Right renal pelvis (tissue), 4 donors: ENCODE measurements at places on chromosomes 3 and 15.

GRCh38 chr15:40182358-40183029 is 21.6 kb downstream of the BUB1B start:
- no peak for DNase-seq

DNA sequence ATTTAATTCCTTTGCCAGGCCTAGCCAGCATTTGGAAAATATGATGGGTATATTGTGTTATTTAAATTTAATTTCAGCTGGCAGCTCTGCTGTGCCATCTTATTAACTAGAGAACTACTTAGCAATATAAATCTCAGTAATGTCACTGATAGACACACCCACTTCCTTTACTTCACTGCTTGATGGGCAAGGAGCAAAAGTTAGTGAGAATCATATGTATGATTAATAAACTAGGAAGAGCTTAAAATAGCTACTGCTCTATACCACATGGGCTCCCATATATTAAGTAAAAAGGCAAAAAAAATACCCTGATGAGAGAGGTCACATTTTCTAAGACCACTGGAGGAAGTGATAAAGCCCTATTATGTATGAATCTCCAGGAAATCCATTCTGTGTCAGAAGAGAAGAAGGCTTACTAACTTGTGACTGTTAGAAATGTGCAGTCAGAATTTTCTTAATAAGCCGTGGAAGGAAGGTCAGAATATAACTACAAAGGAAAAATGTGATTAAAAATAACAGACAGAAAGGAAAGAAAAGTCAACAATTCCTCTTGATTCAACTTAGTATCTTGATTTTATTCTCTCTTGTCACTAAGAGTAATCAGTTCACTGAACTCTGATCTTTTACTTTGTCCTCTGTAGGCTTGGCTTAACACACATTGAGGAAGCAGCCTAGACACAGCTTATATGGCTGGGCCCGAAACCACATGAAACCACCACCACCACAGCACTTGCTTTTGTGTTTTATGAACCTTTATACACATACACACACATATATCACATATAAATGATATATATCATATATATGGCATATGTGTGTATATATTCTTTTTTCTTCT is 1233.9 kb upstream of the ALCAM start:
- DNase-seq: no peak

GRCh38 chr15:87609894-87610293 is 646.6 kb downstream of the NTRK3 start:
- DNase-seq: no peak

- DNase-seq: no peak
Observed at GRCh38 chr3:83193526-83193925, 1432.1 kb upstream of the GBE1 start.

DNA sequence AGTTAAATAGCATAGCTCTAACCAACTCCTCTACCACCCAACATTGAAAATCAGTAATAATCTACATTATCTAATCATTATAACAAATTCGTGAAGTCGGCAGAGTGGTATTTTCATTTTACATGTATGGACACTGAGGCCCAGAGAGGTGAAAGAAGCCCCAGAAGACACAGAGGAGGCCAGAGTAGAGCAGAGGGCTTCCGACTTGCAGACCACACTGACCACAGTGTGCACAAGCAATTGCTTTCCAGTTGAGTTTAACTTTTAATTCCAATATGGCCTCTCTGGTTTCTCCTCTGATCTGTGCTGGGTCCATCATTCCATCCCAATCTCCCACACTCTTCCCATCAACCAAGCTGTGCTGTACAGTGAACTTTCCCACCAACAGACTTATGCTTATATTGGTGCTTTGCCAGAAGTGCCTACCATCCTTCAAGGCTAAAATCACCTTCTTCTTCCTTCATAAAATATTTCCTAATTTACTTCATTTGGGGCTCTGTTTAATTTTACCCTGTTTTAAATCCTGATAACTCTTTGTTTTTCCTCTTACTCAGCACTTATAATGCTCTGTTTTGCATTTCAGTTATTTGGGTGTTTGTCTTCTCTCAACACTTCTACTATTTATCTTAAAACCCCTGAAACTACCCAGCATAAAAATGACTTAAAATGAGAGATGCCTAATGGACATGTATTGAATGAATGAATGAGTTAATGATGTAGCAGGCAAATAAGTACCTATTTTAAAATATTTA is 81.8 kb upstream of the TNFSF10 start:
- no peak for DNase-seq
